ENCODE measurements at places on chromosomes 13 and 19. TPM values are rescaled to one million over a fixed set of nuclear protein-coding genes. Genes with fewer than 3 reads are reported as not detected.

DNA sequence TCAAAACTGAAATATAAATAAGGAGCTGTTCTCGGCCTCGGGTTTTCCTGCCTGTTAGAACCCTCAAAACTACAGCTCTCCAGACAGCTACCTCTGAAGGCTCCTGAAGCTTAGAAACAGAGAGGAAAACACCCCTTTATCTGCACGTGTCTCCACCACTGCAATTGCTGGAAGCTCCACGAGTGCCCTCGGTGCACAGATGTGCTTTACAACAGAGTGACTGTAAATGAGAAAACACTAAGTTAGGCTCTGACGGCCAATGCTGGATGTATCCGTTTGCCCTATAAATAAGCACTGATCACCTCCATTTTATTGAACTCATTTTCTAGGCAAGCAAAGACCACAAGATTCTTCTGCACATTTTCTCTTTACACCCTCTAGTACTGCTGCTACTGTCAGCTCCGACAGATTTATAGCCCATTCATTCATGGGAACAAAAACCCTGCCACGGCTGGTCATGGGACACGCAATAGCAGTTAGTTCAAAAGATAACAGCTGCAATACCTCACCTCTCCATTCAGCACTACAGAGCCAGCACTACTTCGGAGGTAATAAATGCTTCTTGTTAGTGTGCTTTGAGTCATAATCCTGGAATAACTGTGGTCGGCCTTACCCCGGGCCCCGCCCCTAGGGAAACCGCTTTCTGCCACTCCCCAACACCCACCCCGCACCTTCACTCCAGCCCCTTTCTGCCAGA, 241.1 kb upstream of the ZNF507 start:
- no peak overlapping the region for H3K4me3 ChIP-seq
- DNase-seq, result no peak
- H3K27me3 ChIP-seq, result peaks cover 6% of the 10 kb centered on the region
- H3K27ac ChIP-seq, result no peak overlapping the region

- H3K4me1 ChIP-seq, result no peaks in the 10 kb centered on the region
- no peak for DNase-seq
- H3K36me3 ChIP-seq, result no peaks in the 10 kb centered on the region
- H3K4me3 ChIP-seq, result no peak overlapping the region
- no peaks in the 10 kb centered on the region for H3K27me3 ChIP-seq
- H3K27ac ChIP-seq, result no peak overlapping the region
These were observed 55.7 kb upstream of the MEDAG start for GRCh38 chr13:30850204-30850866.

DNA sequence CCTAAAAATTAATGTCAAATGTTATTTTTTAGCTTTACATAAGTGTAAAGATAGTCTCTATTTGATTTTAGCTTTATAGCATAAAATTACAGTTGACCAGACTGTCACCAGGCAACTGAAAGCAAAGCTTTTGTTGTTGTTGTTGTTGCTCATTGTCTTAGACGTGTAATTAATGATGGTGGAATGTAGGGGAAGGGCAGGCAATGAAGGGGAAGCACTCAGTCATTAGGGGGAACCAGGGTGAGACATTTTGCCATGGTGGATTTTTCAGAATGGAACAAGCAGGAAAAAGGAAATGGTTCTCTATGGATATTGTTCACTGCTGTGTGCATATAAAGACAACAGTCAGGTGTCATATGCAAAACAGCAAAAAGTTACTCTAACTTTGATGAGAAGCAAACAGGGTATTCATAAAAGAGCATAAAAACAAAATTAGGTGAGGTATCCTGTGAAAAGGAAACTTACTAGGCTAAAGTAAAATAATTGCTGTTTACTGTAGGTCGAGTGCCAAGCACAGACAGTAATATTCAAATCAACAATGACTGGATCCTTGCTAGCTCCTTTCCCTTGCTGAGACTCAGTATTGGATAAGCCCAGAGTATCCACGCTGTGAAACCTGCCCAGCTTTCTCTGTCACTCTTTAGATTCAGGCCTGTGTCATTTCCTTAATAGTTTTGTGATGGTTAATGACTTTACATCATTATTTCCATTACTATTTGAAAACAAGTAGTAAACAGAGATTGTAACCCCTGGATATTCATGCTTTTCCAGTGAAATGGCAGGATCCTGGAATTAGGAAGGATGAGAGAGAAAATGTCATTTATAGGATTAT, 110.5 kb downstream of the LRCH1 start:
- peaks cover 54% of the 10 kb centered on the region for H3K4me1 ChIP-seq
- no peak for DNase-seq

- no peaks in the 10 kb centered on the region for H3K4me1 ChIP-seq
- H3K27me3 ChIP-seq, result no peaks in the 10 kb centered on the region
- no peak overlapping the region for H3K4me3 ChIP-seq
- H3K27ac ChIP-seq, result no peak overlapping the region
These were observed 81.4 kb downstream of the IRS2 start for GRCh38 chr13:109704771-109705635.

- peak; percentile 30 for DNase-seq
- no peaks in the 10 kb centered on the region for H3K27me3 ChIP-seq
- H3K36me3 ChIP-seq, result no peaks in the 10 kb centered on the region
- H3K27ac ChIP-seq, result no peak overlapping the region
- peaks cover 14% of the 10 kb centered on the region for H3K4me1 ChIP-seq
These were observed 621 bp upstream of the TGDS start for GRCh38 chr13:94596575-94596971.

GRCh38 chr19:52993342-52994178, 20.2 kb upstream of the ERVV-1 start:
- no peaks in the 10 kb centered on the region for H3K27me3 ChIP-seq
- peak; percentile 86 for DNase-seq
- peak overlapping the region; percentile 66 for H3K27ac ChIP-seq
- no peaks in the 10 kb centered on the region for H3K36me3 ChIP-seq

DNA sequence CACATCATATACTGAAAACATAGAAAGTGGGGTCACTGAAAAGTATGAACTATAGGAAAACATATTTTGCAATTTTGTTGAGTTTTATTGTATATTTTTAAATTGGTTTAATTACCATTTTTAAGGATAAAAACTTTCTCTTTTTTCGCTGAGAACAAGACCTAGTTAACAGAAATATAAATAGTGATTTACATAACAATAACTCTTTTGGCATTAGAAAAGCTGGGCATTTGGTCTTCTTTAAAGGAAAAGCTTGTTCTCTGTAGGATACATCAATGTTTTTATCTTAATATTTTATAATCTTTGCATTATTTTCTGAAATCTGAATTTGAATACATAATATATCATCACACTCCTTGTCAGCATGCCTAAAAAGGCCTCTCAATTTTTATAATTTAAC, 47.4 kb upstream of the MYCBP2 start:
- H3K4me3 ChIP-seq, result no peak overlapping the region
- no peaks in the 10 kb centered on the region for H3K36me3 ChIP-seq
- no peaks in the 10 kb centered on the region for H3K4me1 ChIP-seq
- no peak for DNase-seq

DNA sequence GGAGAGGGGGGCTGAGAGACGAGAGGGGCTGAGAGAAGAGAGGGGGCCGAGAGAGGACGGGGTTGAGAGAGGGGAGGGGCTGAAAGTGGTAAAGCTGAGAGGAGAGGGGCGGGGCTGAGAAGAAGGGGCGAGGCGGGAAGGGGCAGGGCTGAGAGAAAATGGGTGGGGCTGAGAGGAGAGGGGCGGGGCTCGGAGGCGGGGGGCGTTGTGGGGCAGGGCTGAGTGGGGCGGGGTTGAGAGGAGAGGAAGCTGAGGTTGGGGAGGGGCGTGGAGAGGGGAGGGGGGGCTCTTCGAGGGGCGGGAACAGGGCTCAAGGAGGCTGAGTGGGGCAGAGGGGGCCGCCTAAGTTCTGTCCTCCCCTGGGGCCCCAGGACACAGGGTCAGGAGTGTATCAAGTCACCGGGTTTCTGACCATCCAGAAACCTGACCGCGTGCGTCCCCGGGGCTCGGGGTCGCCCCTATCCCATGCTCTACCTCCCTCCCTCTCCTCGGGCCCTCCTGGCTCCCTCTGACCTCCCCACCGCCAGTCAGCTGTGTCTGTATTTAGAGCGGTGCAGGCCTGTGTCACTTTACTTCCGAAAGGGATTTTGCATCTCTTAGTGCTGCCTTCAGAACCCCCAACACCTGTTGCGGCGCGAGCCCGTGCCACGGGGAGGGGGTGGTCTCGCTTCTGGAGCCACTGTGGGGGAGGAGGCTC, 38.6 kb upstream of the SEMA6B start:
- no peaks in the 10 kb centered on the region for H3K4me1 ChIP-seq
- no peaks in the 10 kb centered on the region for H3K27me3 ChIP-seq
- H3K36me3 ChIP-seq, result no peaks in the 10 kb centered on the region
- no peak overlapping the region for H3K27ac ChIP-seq
- H3K4me3 ChIP-seq, result no peak overlapping the region

- no peaks in the 10 kb centered on the region for H3K36me3 ChIP-seq
- no peaks in the 10 kb centered on the region for H3K4me1 ChIP-seq
- no peak overlapping the region for H3K4me3 ChIP-seq
- no peaks in the 10 kb centered on the region for H3K27me3 ChIP-seq
- no peak overlapping the region for H3K27ac ChIP-seq
- no peak for DNase-seq
These were observed 237.3 kb upstream of the GPC6 start for GRCh38 chr13:92989301-92989700.

GRCh38 chr19:54475706-54476105, 2.6 kb upstream of the CDC42EP5 start:
- H3K27ac ChIP-seq, result no peak overlapping the region
- DNase-seq, result no peak
- no peaks in the 10 kb centered on the region for H3K4me1 ChIP-seq
- no peaks in the 10 kb centered on the region for H3K27me3 ChIP-seq
- H3K4me3 ChIP-seq, result no peak overlapping the region
- no peaks in the 10 kb centered on the region for H3K36me3 ChIP-seq

DNA sequence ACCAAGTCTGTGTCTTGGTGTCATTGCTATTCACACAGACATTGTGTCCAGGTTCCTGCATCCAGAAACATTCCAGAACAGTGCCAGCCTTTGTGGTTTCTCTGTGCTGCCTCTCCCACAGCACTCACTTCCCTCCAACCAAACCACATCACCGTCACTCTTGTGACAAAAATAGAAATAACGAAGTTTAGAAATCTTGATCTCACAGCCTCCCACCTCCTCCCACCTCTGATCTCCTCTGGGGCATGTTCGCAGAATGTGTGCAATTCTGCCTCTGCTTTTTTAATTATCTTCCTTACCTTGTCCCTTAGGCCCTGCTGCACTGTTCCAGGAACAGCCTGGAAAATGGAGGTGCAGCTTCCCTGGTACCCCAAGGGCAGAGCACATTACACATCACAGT, 8.7 kb upstream of the SERPINE3 start:
- no peaks in the 10 kb centered on the region for H3K27me3 ChIP-seq
- no peak for DNase-seq
- H3K4me3 ChIP-seq, result no peak overlapping the region
- no peaks in the 10 kb centered on the region for H3K36me3 ChIP-seq
- H3K27ac ChIP-seq, result no peak overlapping the region

GRCh38 chr13:29801737-29802305, 48.6 kb downstream of the UBL3 start:
- H3K27me3 ChIP-seq, result no peaks in the 10 kb centered on the region
- no peaks in the 10 kb centered on the region for H3K36me3 ChIP-seq
- no peak for DNase-seq

DNA sequence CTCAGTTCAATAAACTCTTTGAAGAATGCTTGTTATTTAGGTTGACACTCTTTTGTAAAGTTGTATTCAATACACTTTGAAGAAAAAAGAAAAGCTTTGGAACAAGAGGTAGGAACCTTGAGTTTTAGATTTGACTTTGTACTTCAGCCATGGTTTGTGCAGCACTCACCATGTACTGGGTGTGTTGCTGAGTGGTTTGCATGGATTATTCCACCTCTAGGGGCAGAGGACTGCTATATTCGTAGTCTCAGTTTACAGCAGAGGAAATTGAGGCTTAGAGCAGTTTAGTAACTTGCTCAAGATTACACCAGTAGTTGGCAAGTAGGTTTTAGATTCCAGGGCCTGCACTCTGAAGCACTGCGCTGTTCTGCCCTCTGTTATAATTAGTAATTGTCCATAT, 68.8 kb downstream of the DNAJC3 start:
- H3K27me3 ChIP-seq, result no peaks in the 10 kb centered on the region
- H3K4me1 ChIP-seq, result peaks cover 7% of the 10 kb centered on the region
- no peaks in the 10 kb centered on the region for H3K36me3 ChIP-seq
- H3K4me3 ChIP-seq, result no peak overlapping the region
- no peak for DNase-seq
- H3K27ac ChIP-seq, result no peak overlapping the region

DNA sequence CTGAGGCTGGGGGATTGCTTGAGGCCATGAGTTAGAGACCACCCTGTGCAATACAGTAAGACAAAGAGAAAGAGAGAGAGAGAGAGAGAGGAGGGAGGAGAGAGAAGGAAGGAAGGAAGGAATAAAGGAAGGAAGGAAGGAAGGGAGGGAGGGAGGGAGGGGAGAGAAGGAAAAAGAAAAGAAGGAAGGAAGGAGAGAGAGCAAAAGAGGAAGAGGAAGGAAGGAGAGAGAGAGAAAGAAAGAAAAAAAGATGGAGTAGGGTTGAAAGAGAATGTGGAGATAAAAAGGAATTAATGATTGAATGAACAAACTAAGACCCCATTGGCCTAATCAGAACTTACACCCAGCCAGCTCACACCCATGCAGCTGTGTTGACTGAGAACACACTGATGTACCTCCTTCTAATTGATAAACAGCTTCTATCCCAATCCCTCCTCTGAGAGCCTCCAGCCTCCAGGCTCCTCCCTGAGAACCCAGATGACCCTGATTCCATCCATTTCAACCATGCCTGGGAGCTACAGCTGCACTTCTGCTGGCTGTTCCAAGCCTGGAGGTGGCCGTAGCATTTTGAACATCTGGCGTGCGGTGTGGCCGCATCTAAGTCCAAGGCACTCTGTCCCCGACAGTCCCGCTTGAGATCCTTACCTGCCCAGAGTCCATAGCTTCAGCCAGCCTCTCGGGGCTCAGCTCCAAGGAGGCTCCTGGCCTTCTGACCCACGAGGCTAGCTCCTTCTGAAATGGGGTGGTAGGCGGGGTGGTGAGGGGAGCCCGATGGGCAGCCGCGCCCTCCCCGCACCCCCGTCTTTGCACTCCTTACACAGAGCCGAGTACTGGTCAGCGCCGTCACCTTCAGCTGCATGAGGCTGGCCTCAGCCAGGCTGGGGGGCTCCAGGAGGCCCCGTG, 1.1 kb downstream of the PRODH2 start:
- no peak overlapping the region for H3K27ac ChIP-seq
- no peaks in the 10 kb centered on the region for H3K27me3 ChIP-seq
- no peaks in the 10 kb centered on the region for H3K36me3 ChIP-seq
- peaks cover 5% of the 10 kb centered on the region for H3K4me1 ChIP-seq
- H3K4me3 ChIP-seq, result no peak overlapping the region

GRCh38 chr13:42355092-42355485, 83.1 kb downstream of the AKAP11 start:
- H3K36me3 ChIP-seq, result no peaks in the 10 kb centered on the region
- no peak overlapping the region for H3K27ac ChIP-seq
- DNase-seq, result no peak
- no peaks in the 10 kb centered on the region for H3K4me1 ChIP-seq
- no peaks in the 10 kb centered on the region for H3K27me3 ChIP-seq
- H3K4me3 ChIP-seq, result no peak overlapping the region

GRCh38 chr13:107518292-107518691, 697.0 kb downstream of the LIG4 start:
- H3K4me1 ChIP-seq, result no peaks in the 10 kb centered on the region
- no peak overlapping the region for H3K4me3 ChIP-seq
- no peaks in the 10 kb centered on the region for H3K36me3 ChIP-seq
- DNase-seq, result no peak

The C19orf38 gene
- total RNA-seq, result 0.47 TPM

The SIGLEC9 gene
- 0.35 TPM for total RNA-seq

The TMC4 gene
- 62.3 TPM for total RNA-seq

The TMEM147 gene
- total RNA-seq, result 63.9 TPM

The HSH2D gene
- 5.9 TPM for total RNA-seq

Data from pancreas (tissue), 10 donors.